ENCODE measurements at places on chromosomes 12 and 14.

DNA sequence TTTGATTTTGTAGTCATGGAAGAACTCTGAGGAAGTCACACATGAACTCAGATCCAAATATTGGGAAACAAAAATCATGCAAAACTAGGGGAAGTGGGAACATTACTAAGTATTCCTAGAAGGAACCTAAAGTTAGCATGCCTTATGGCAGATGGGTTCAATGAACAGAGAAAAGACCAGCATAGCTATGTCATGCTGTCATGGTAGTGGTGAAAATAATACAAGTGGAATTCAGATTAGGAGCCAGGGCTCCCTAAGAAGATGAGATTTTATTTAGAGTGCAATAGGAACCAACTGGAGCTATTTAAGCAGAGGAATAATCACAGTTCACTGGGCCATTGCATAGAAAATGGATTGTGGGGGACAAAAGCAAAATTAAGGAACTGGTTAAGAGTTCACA, 134.0 kb downstream of the DIO2 start:
- DNase-seq: peak; percentile 53

GRCh38 chr14:54046250-54046649, 89.6 kb upstream of the BMP4 start:
- DNase-seq: no peak

DNA sequence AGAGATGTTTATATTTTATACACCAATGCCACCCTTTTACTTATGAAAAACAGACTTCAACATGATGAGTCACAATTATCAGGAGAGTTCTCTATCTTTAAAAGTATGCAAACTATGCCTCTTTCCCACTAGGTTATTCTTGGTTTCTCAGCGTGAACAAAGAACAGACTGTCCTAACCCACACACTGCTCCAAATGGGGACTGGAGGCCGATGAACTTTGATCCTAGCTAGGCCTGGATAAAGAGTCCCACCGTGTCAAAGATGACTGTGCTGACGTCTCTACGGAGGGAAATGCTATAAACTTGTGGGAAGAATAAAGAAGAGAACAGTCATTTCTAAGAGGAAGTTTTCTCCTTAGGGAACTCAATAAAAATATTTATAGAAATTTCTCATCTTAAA, 160.1 kb downstream of the EPS8 start:
- peak; percentile 98 for DNase-seq

- no peak for DNase-seq
Measured at GRCh38 chr12:49000346-49000745, 1.2 kb upstream of the DDN start.

- no peak for DNase-seq
Measured at GRCh38 chr14:20809917-20810316, 7.3 kb upstream of the RNASE1 start.

GRCh38 chr14:64465831-64466554, 694 bp downstream of the AKAP5 start:
- DNase-seq: peak; percentile 66

Measured in EL (cell line).